ENCODE measurements at places on chromosomes 2 and 18.

DNA sequence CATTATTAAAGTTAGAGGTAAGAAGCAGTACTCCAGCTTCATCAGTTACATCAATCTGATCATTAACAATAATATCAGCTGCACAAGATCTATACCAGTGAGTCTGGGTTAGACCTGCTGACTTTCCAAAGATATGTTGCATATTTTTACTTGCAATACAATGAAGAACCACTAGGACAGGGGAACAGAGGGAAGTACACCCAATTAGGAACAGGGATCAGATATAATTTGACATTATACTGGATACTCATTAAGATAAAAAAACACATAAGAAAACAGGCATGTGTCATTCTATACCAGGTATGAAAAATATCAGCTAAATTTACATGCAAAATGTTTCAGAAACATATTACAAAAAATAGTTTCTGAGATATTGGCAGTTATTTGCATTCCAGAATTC lies 995.1 kb upstream of the DDX18 start:
- no peak for DNase-seq

DNA sequence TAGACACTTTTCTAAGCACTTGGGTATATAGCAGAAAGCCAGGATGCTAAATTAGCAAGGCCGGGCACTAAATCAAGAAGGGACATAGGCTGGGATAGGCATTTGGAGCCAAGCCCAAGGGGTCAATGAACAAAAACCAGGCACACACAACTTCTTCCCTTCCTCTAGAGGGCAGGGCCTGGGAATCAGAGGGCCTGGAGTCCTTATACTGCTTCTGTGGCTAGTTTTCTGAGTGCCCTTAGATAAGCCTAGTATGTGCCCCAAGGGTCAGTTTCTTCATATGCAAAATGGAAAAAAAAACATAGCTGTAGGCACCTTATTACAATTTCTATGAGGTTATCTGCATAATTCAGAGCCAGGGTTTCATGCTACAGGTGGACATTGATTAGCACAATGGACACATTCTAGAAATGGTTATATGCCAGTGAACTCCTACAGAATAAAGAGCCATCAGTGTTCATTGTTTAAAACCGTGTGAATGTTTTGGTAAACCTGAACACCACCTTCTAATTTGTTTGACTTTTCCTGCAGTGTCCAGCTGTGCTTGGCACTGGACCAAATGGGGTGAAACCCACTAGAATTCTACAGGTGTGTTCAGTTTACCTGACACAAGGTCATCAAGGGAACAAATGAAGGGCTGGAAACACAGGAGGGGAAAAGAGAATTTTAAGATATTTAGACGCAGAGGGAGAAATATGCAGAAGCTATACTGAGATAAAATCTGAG lies 49.6 kb downstream of the PAX8 start:
- DNase-seq: no peak

DNA sequence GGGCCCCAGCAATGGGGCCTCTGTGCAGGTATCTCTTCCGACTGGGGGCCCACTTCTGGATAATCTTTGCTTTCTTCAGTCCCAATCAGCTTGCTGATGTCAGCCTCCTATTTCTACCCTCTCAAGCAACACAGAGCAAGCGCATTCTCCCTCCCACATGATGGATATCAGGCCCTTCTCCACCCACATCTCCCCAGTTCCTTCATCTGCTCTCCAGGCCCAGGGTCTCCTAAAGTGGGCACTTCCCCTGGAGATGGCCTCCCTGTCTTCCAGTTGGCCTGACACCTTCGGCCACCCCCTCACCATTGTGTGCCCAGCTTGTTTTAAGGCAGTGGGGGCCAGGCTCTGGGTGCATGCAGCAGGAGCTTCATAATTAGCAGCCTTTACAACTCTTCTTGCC lies 96.6 kb upstream of the MCFD2 start:
- no peak for DNase-seq

- no peak for DNase-seq
These were observed 588.0 kb upstream of the NRXN1 start for GRCh38 chr2:51619961-51620360.

DNA sequence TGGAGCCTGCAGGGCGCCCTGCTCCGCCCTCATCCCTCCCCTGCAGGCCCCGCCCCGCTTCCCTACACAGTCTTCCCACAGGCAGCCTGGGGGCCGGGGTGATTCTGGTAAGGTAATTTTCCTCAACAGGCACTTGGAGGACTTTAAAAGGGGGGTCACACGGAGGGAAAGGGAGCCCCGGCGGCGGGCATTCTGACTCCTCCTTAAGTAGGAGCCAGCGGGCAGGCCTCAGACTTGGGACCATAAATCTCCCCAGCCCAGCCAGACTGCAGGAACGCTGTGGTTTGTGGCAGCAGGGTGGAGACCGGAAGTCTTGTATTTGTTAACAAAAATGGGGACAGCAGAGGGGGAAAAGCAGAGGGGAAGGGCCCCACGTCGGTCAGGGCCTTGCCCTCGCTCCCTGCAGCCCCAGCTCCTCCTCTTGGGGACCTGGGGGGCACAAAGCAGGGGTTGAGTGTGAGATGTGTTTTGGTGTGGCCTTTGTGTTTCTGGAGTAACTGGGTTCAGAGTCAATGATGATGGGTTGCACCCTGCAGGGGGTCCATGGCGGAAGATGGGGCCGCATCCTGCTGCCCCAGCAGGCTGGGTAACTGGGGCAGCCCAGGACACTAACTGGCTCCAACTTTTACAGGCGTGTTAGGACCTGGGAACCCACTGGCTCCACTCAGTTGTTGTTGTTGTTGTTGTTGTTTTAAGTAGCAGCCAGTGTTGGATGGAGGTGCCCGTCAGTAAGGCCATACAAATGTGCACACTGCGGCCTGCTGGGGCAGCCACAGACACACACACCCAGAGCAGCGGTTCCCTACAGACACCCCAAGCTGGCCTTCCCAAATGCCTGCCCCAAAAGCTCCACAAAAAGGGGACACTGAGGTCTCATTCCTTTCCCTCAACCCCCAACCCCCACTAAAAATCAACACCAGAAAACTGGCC lies 27.7 kb downstream of the SMAD7 start:
- no peak for DNase-seq

GRCh38 chr18:46574743-46575115 lies 82.3 kb downstream of the LOXHD1 start:
- no peak for DNase-seq

DNA sequence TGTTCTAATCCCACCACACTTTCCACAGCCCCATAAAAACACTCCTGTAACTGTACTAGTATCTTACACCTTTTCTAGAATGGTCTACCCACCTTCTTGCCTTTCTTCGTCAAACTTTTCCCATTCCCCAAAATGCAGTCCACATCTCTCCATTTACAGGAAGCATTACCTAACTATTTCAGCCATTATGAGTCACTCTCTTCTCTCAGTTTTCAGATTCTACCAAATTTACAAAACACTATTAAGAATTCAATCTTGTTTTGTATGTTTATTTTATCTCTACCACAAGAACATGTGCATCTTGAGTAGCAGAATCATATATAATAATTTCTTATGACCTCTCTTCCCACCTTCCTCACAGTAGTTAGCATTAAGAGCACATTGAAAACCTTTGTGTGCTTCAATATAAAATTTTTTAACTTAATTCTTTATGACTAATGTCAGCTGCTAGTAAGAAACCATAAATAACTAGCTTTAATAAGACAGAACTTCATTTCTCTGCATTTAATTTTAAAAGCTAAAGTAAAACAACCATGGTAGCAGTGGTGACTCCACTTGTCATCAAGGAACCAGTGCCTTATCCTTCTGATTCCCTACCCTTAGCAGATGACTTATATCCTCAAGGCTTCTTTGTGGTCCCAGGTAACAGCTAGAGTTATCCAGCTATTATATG lies 56.6 kb upstream of the MAP2 start:
- DNase-seq: no peak

DNA sequence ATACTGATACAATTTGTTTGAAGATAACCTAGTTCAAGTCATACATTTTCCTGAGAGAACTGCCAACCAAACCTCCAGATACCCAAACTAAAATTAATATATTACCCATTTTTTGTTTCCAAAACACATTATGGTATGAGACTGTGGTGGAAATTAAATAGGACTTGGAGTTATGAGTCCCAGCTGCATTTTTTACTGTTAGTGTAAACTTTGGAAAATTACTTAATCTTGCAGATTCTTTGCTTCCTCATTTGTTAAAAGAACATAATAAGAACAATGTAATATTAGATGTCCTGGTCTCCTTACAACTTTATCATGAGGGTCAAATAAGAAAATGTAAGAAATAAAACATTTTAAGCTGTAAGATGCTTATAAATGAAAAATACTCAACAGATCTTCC lies 98.2 kb upstream of the TRIB2 start:
- no peak for DNase-seq

- no peak for DNase-seq
These were observed 180.4 kb downstream of the MCFD2 start for GRCh38 chr2:46735108-46735691.

DNA sequence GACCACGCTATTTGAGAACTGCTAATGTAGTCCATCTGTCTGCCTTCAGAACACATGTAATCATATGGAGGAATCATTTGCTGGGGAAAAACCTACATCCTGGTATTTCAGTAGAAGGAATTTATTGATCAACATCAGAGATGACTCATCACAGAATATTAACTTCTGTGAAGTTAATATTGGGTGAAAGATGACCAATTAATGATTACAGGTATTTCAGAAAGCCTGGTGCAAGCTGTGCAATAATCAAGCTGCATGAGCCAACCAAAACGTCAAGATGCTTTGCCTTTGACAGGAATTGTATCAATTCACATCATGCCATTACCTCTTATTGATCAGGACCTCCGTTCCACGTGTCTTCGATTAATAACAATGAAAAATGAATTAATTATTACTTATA lies 9.4 kb upstream of the SPATS2L start:
- DNase-seq: no peak

GRCh38 chr2:99158599-99158998 lies 3.8 kb downstream of the LIPT1 start:
- DNase-seq: no peak

DNA sequence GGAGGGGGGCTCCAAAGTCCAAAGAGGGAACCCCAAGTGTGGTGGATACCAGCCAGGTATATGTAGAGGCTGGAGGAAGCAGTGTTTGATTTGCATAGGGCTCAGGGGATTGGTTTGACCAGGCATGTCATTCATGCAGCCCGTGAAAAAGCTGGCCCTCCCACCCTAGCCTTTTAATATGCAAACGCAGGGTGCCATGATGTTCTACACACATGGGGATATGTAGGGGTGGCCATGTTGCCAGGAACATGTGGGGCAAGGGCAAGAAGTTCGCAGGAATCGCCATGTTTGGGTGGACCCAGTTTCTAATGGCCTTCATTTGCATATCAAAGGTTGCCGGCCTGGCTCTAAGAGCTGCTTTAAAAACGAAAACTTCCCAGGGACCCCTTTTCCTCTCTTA lies 33.6 kb downstream of the B3GNT7 start:
- DNase-seq: no peak

DNA sequence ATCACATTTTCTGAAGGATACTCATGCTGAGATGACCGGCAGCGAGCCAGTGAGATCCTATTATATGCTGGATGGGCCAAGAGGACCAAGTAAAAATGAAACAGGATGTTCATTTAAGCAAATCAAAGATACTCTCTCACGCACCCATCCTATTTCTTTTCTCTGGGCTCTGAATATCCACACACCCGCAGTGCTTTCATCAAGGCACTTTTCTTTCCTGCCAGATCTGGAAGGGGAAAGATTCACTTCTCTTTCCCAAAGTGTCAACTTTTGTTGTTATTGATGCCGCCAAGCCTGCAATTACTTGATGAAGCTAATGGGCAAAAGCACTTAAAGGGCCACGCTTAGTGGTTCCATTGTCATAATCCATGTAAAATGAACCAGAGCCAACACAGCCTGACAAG lies 191.9 kb upstream of the CHAC2 start:
- DNase-seq: no peak

DNA sequence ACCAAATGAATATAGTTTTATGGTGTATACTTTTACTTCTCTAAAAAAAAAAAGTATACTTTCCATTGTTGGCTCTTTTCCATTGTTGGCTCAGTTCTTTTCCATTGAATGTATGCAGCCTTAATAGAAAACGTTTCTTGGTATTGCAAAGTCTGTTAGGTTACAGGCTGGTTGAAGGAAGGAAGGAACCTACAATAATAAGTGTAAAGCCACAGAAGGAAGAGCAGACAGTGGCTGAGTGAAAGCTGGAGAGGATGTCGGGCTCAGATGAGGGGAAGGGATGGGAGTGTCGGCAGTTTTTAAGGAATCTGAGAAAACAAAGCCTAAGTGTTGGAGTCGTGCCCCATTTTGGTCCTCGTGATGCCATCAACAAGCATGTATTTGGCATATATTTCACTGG lies 6.8 kb downstream of the COPS8 start:
- DNase-seq: no peak

DNA sequence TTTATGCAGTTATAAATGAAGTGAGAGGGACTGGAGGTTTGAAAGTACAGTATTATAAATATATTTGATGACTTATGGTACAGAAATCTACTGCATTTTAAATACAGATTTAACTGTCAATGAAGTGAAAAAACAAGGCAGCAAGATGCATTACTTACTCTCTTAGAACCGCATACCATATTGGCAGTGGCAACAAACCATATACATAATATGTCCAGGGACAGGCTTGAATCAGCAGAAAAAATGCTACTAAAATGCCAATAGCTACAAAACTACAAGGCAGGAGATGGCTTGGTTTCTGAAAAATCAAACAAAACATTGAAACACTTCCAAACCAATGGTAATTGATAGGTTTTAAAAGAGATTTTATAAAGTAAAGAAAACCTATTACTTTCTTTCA lies 77.2 kb downstream of the PIGN start:
- DNase-seq: no peak

GRCh38 chr2:8867363-8867762 lies 29.9 kb upstream of the KIDINS220 start:
- DNase-seq: no peak

- peak; percentile 67 for DNase-seq
These were observed 100.5 kb downstream of the CAPN13 start for GRCh38 chr2:30706534-30707303.

- DNase-seq: no peak
These were observed 560.2 kb upstream of the LRATD1 start for GRCh38 chr2:14072338-14072737.

DNA sequence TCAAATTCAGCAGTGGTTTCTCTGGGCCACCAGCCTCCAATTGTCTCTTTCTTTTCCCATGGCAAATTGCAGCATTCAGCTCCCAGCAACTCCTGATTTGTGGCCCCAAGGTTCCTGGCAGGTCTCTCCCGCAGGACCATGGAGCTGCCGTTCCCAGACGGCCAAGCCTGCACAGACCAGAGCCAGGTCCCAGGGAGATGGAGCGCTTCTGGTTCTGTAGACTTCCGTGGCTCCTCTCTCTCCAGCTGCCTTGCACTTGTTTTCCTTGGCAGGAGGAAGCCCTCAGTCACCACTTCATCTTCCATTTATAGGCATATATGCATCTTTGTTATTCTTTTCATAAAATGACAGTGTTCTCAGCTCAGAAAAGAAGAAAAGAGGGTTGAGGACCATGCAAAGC lies 21.7 kb downstream of the TNP1 start:
- no peak for DNase-seq

DNA sequence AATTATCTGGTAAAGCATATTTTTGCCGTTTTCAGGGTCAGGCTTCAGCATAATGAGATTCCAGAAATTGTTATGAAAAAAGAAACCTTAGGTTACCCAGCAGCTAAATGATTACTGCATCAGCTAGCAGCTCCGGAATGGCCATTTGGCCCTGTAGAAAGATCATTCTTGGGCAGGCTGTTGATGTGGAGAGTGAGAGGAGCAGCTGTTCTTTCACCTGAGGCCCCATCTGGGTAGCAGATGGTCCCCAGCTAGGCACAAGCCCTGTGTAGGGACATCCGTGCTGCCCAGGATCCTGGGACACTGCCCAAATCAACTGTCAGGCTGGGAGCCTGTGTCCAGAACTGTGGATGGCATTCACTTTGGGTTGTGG lies 61.8 kb downstream of the NEDD4L start:
- no peak for DNase-seq

GRCh38 chr2:78301166-78301789 lies 724.2 kb upstream of the REG3G start:
- DNase-seq: no peak

Measured in stimulated activated CD4-positive, alpha-beta T cell treated with anti-CD3 and anti-CD28 coated beads, TNF-alpha, amount 100 ng/mL, for 24 hours (primary cell).